ENCODE measurements at places on chromosomes 3 and 15.

DNA sequence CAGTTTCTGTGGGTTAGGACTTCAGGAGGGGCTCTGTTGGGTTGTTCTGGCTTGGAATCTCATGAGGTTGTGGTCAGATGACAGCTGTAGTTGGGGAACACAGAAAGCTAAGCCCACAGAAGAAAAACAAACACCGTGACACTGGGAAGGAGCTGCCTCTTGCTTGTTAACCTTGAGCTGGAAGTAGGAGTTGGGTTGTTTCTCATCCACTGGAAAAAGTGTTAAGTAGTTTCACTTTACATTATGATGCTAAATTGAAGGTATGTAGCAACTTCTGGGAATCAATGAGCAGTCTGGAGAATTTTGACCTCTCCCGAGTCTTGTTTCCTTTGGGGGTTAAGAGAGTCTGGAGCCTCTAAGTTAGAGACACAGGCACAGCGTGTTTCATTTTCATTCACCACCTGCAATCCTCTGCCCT, 20.4 kb downstream of the HACD3 start:
- no peak for DNase-seq

GRCh38 chr3:13808550-13808949, 71.3 kb downstream of the WNT7A start:
- no peak for DNase-seq

DNA sequence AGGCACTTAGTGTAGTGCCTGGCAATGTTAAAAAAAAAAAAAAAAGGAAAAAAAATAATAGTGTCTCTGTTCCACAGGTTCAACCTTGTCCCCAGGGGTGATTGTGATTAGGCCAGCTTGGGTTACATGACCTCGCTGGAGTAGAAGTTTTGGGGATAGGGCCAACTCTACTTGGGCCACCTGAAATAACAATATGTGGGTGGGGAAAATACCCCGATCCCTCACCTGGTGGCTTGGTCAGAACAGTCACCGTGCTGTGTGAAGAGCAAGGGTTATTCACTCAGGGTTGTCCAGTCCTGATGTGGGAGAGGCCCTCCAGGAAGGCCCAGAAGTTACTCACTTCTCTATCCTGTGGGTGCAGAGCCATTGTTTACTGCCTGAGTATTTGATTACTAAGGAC, 19.5 kb downstream of the XYLB start:
- no peak for DNase-seq

DNA sequence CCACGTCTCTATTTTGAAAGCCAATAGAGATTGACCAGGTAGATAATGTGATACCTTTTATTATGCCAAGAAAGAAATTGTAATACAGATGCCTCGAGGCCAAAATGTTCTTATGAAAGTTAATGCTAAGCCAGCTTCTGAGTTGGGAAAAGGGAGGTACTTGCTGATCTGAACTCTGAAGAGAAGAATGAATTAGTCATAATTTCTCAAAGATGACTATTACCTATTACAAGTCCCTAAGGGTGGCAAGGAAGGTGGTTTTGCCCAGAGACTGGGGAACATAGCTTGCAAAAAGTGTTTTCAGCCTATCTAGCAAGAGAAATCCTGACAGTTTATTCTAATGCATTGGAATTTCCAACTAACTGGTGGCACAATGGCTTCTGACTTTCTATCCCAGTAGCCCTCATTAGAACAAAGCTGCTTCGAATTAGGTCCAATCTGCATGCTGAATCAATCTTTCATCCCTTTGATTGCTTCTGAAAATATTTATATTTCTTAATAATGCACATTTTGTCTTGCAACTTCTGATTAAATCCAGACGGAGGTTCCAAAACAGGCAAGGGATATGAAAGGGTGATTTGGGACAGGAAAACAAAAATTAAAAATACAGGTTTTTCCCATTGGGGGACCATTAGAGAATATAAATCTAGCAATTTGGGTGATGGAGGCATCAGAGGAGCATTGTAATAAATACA, 17.7 kb upstream of the NR2F2 start:
- DNase-seq = no peak

- no peak for DNase-seq
Measured at GRCh38 chr3:126678693-126679317, 23.9 kb upstream of the TXNRD3 start.

DNA sequence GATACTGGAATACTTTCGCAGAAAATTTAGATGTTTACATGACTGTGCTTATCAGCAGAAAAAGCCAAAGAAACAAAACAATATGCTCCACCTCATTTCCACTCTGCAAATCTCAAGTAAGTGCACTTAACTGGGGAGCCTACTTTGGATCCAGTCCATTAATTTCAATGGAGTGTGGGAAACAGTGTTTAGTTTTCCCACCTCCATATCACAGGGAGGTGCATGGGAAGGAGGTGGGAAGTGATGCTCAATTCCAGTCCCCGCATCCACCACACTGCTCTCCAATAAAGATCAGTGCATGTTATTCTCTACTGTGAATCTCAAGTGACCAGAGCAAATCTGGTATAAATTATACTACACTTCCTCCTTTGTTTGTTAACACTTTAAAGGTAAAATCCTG, 2.9 kb downstream of the NEDD4 start:
- DNase-seq = no peak

DNA sequence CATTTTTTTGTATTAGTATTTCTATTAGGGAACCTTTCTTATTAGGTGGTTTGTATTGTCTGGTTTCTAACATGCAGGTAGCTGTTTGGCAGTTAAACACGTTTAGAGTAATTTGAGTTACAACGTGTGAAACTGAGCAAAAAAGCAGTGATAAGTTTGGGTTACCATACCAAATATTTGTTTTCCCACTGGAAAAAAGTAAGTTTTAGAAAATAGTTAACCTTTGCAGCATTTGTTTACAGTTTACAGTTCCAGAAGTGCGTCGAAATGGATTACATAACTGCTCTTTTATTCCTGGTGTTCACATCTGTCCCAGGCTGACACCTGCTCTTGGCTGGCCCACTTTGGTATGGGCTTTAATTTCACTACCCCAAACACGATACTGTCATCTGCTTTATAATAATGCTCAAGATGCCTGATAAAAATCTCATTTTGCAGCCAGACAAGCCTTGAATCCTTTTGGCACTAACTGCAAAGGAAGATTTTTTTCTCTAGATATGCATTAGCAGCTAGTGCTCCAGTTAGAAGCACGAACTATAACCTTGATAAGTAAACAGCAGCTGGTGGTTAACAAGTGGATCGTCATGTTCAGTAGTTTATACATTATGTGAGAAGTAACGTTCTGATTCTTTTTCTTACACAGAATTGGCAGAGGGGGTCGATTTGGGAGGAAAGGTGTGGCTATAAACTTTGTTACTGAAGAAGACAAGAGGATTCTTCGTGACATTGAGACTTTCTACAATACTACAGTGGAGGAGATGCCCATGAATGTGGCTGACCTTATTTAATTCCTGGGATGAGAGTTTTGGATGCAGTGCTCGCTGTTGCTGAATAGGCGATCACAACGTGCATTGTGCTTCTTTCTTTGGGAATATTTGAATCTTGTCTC, 5.3 kb downstream of the EIF4A2 start:
- no peak for DNase-seq

DNA sequence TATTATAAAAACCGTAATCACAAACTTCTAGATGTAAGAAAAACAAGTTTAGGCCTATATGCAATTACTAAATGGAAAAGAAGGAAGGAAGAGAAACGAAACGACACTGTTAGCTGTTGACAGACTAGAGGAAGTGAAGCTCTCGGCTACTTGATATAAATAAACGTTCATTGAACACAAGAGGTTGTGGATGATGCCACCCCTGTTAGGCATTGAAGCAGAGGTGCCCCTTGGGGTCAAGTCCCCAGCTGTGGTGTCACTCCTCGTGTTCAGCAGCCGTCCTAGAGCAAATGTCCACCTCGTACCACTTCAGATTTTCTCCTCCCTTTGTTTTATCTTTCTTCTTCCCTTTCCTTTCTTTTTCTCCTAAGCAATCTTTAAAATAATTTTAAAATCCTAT, 146.5 kb upstream of the UBE2E1 start:
- DNase-seq = no peak

DNA sequence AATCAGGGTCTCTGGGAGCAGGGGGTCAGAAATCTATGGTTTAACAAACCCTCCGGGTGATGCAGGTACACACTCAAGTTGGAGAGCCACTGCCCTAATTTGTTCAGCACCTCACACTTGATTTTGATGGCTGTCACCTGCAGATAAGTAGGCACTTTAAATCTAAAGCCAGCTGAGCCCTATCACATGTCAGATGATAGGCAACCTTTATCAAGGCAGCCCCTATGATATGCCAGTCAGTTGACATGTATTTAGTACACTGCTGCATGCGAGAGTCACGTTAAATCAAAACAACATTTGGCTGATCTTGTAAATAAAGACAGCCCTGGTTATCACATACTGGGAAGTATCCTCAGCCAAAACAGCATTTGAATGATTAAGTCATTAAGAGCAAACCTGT, 104.4 kb upstream of the MCTP2 start:
- DNase-seq = no peak

DNA sequence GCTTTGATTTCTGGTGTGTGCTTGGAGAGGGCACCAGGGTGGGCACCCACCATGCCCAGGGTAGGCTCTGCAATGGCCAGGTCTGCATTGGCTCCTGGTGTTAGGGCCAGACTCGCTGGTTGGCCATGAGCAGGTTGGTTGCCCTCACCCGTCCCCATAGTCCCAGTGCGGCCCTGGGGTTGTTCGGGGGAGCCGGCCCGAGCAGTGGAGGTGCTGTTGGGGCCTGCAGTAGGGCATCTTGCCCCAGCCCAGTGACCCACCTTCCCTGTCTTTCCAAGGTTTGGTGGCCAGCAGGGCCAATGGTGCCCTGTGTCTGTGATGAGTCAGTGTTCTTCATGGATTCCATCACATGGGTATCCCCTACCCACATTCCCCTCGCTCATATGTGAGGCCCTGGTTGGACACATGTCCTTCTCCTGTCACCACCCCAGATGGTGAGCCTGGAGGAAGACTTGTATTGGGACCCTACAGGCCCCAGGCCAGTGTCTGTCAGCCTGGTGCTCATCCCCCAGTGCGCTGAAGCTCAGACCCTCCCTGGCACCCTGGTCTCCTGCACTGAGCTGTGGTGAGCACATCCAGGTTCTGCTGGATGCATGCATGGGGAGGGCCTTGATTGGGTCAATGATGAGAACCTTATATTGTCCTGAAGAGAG, 190.1 kb downstream of the UBE3A start:
- no peak for DNase-seq

All from stimulated activated CD4-positive, alpha-beta T cell treated with anti-CD3 and anti-CD28 coated beads, Interleukin-1b, Interleukin-23, amount 100 ng/mL, for 1 hour (primary cell).